Kasumi-1 (cell line): ENCODE measurements at places on chromosomes 5 and 9.
A peak's percentile ranks its signal among the peaks of the same experiment; 100 is the strongest.

DNA sequence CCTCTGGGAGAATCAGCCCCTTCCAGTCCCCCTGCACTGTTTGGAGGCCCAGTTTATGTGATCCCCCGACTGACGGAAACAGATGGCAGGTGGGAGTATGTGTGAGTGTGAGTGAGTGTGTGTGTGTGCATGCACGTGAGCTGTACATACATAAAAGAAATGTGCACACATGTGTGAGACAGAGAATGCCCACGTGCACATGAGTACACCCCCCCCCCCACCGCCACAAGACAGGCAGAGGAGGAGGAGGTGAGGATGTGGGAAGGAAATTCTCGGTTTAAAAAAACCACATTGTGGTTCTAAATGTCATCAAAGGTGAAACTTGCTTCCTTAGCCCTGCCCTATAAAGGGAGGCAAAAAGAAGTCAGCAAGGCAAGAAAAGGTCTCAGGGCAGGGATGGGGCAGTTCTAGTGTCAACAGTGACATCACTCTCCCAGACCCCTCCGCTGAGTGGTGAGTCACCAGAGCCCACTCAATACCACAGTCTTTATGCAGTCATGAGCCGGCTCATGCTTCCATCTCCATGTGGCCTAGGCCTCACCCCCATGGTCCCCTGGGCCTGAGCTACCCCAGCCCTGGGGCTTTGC is 79.2 kb upstream of the HSPA9 start:
- DNase-seq, result peak; percentile 66

- DNase-seq, result no peak
These were observed 82.6 kb downstream of the OSTF1 start for GRCh38 chr9:75170898-75171360.

GRCh38 chr5:69238760-69239251 is 4.1 kb downstream of the CDK7 start:
- no peak for DNase-seq

GRCh38 chr9:133071484-133072150 is 9.8 kb downstream of the CEL start:
- no peak for DNase-seq

DNA sequence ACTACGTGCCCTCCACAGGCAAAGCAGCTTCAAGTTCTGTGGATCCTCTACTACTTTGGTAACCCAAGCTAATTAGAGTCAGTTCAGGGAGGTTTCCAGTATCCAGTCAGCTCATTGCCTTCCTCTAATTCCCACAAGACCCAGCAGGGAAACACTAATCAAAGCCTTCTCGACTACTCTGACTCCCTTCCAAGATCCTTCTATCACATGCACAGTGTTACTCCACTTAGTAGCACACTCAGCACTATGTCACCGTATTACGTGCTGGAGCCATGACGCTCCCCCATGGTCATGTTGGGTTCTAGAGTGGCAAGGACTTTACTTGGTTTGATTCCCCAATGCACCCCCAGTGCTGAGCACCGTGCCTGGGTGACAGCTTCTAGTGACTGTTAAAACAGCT is 53.0 kb downstream of the DCP2 start:
- no peak for DNase-seq

GRCh38 chr5:39256477-39257235 is 37.3 kb upstream of the FYB1 start:
- DNase-seq, result no peak

DNA sequence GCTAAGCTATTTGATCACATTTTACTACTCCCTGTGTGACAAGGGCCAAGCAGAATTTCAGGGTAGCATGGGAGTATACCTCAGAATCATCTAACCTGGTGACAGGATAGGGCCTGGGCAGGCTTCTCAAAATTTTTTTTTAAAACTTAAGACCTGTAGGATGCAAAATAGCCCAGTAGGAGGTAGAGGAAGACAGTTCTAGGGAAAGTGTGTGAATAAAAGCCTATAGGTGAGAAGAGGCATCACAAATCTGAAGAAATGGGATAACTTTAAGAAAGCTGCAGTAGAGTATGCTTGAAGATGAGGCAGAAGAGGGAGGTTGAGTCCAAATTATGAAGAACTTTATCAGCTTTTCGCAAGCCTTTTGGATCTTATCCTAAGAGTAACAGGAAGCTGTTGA is 32.3 kb downstream of the CNTRL start:
- peak; percentile 91 for DNase-seq

DNA sequence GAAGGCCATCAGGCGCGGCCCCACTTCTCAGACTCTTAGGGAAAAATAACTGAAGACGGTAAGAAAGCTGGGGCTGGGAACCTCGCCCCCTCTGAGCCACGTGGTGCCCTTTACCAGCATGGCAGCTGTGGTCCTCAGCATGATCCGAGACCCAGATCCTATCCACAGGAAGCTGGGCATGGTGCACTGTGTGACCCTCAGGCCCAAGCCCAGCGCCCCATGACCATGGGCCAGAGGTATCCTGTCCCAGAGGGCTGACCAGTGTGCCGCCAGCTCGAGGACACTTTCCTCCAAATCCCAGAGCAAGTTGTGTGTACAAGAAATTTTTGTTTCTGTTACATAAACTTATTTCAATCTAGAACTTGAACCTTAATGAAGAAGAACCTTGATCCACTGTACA is 28.1 kb downstream of the TERT start:
- DNase-seq, result no peak

DNA sequence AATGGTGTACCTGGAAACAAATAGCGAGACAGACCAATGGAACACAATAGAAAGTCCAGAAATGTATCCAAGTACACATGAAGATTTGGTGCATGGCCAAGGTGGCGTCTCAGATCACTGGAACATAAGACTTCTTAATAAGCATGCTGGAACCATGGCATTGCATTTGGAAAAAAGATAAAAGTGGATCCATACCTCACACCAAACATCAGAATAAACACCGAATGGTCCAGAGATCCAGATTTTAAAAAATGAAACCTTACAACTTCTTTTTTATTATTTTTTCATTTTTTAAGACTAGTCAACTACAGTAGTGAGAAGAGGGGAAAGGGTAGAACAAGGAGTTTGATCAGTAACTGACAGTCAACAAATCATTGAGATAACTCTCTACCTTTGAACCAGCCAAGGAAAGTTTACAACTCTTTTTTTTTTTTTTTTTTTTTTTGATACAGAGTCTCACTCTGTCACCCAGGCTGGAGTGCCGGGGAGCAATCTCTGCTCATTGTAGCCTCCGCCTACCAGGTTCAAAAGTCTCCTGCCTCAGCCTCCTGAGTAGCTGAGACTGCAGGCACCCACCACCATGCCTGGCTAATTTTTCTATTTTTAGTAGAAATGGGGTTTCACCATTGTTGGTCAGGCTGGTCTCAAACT is 8.8 kb upstream of the DUSP1 start:
- no peak for DNase-seq

- no peak for DNase-seq
These were observed 1.3 kb downstream of the GABBR2 start for GRCh38 chr9:98707166-98708102.

DNA sequence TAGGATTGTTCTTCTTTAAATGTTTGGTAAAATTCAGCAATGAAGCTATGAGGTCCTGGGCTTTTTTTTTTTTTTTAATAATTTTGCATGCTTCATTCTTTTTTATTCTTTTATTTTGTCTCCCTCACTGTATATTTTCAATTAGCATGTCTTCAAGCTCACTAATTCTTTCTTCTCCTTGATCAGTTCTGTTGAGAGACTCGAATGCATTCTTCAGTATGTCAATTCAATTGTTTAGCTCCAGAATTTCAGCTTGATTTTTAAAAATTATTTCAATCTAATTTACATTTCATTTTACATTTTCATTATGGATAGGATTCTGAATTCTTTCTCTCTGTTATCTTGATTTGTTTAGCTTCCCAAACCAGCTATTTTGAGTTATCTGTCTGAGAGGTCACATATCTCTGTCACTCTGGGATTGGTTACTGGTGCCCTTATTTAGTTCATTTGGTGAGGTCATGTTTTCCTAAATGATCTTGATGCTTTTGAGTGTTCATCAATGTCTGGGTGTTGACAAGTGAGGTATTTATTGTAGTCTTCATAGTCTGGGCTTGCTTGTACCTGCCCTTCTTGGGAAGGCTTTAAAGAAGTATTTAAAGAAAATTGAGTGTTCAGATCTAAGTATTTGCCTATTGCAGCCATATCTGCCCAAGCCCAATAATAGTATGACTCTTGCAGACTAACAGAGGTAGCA is 9.1 kb downstream of the LURAP1L start:
- DNase-seq, result no peak

GRCh38 chr5:17697671-17698070 is 63.4 kb downstream of the TAF11L14 start:
- no peak for DNase-seq

- no peak for DNase-seq
These were observed 285.6 kb downstream of the PRR16 start for GRCh38 chr5:120749737-120750136.

DNA sequence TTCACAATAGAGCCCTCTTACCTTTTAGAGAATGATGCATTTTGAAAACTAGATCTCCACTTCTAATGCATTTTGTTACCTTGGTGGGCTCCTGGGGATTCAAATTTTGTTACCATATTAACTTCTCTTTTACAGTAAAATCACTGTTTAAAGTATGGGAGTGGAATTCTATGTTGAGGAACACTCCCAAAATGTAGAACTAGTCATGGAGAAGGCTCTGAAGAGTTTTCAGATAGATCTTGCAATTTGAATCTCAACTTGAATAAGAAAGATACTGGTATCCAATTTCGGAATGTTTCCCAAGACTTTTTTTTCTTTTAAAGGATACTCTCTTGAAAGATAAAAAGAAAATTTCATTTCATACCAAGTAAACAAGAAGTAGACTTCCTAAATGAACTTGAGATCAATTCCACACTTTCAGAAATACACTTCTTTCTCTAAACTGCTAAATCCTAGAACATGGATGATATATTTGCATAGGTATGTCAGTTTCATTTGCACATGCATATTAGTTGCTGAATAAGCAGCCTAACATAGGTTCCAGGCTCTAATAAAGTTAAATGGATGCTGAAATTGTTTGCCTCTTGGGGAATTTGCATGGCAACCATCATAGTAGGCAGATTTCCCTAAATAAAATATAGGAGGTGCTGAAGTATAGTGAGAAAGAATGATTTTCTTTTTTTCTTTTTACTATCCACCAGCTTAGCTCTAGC is 205.4 kb downstream of the ADAMTS6 start:
- no peak for DNase-seq

- DNase-seq, result no peak
These were observed 390.7 kb upstream of the PCSK5 start for GRCh38 chr9:75499812-75500211.

DNA sequence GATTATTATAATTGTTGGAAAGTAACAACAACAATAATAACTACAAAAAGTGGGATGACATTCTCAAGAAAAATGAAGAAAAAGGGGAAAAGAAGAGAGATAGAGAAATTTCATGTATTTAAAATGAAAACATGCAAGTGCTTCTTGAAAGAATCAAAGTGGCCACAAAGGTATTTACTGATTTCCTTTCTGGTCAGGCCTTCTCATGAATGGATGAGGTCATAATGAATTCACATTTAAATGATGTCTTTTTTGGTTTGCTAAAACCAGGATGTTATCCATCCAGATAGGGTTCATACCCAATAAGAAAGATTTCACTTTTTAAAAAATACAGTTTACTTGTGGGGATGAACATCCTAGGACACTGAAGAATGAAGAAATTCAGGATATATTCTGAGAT is 446.4 kb upstream of the PTGER4 start:
- no peak for DNase-seq

DNA sequence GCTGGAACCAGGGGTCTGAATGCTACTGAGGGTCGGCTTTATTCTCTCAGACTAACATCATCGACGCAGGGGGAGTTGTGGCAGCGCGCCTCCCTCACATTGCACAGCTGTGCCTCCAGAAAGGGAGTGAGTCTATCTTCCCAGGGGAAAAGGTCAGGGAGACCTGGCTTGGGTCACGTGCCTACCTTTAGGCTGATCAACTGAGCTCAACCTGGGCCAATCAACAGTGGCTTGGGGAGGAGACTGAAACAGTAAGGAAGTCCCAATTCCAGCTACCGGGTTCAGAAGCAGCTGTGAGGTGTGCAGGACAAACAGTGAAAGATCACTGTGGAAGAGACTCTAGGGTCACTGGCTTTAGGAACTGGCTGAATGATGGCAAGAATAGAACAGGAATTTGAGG is 14.3 kb downstream of the SNX30 start:
- no peak for DNase-seq

GRCh38 chr5:1527533-1528205 is 3.9 kb upstream of the LPCAT1 start:
- no peak for DNase-seq

GRCh38 chr9:37311938-37312708 is 110.4 kb upstream of the GRHPR start:
- no peak for DNase-seq

- DNase-seq, result no peak
These were observed 14.5 kb downstream of the PLPP1 start for GRCh38 chr5:55520117-55520839.

DNA sequence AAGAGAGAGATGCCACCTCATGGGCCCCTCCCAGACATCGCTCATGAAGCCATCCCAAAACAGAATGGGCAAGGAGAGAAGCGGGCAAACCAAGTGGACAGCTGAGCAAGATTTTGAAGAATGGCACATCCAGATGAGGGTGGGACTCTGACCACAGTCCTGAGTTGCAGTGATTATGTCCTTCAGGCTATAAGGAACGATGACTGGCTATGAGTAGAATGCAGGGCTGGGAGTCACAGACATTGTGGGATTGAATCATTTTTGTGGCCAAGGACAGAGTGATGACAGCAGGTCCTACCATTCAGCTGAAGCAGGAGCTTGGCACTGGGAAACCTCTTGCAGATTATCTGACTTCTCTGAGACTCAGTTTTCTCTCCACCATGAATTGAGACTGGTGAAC is 245.7 kb upstream of the SLC30A5 start:
- DNase-seq, result no peak

GRCh38 chr5:126681970-126682369 is 81.2 kb downstream of the PHAX start:
- no peak for DNase-seq

- DNase-seq, result peak; percentile 83
These were observed 169.8 kb upstream of the RAI14 start for GRCh38 chr5:34486160-34486848.

DNA sequence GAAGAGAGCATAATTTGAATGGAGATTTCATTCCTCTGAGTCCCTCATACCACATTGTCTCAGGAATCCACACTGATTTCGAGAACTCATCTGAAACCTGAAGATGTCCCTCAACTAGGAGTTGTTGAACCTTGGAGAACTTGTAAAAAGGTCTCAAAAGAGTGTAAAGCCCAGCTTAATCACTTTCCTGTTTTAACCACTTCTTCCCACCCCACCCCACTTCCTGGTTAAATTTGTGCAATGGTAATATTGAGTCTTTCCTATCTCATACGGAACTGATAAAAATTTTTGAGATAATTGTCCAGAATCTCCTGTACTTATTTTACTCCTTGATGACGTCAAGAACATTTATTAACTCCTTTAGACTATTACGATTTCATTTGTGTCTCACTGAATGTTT is 240.7 kb downstream of the ARRDC3 start:
- no peak for DNase-seq
